ENCODE measurements at places on chromosomes 12 and 14. TPM values are rescaled to one million over a fixed set of nuclear protein-coding genes. Genes with fewer than 3 reads are reported as not detected.

Gene GPRC5A
- 0.15 TPM for total RNA-seq

GRCh38 chr12:105409279-105409678 lies 78.8 kb downstream of the C12orf75 start:
- DNase-seq: no peak

DNA sequence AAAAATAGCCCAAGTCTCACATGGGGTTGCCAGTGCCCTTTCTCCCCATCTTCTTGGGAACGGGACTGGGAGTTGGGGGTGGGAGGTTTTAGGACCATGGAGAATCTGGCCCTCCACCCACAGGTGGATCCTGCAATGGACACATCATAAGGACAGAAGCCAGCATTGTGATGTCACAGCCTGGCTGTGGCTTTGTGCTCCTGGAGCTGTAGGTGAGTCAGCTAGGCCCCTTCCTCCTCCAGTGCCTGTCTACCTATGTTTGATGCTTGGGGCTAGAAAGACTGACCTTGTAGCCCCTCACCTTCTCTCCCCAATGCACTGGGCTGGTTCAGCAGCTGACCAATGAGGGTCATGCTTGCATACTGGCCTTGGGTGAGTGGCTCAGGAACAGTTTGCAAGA lies at the start of gene CCDC197:
Gene CCDC197 (plus strand): TSS at position 220 of the 400 bp plus-strand sequence. CDS start 831 bp downstream, outside the sequence.
- no peak for DNase-seq

DNA sequence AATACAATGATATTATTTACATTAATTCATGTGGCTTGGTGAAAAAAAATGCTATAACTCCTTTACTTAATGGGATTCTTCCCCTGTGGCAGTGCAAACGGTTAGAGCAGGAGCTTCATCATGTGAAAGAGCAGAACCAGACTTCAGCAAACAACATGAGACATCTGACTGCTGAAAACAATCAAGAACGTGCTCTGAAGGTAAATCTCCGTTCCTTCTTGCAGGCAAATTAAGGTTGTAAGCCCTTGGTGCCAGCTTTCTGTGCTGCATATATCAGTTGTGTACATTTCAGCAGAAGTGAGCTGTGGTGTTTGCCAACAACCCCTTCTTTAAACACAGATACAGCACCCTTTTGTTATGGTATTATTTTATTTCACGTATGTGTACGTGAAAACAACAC lies 171.7 kb downstream of the MIPOL1 start:
- no peak for DNase-seq
